Hippocampal formation (tissue), 2 donors: ENCODE measurements at places on chromosomes 4 and X.

GRCh38 chr4:23213198-23213597 lies 520.5 kb downstream of the GBA3 start:
- no peak for DNase-seq

GRCh38 chrX:109934434-109934833 lies 68.5 kb upstream of the TMEM164 start:
- no peak for DNase-seq

- no peak for DNase-seq
These were observed 280.3 kb downstream of the SPRY1 start for GRCh38 chr4:123676890-123677229.

GRCh38 chr4:53813998-53814397 lies 222.7 kb upstream of the LNX1 start:
- no peak for DNase-seq

GRCh38 chr4:76309939-76310550 lies 3.5 kb downstream of the STBD1 start:
- DNase-seq: no peak

- DNase-seq: no peak
These were observed 108.4 kb downstream of the GUCY2F start for GRCh38 chrX:109373468-109373867.

GRCh38 chrX:964831-965416 lies 247.5 kb downstream of the CRLF2 start:
- DNase-seq: no peak

DNA sequence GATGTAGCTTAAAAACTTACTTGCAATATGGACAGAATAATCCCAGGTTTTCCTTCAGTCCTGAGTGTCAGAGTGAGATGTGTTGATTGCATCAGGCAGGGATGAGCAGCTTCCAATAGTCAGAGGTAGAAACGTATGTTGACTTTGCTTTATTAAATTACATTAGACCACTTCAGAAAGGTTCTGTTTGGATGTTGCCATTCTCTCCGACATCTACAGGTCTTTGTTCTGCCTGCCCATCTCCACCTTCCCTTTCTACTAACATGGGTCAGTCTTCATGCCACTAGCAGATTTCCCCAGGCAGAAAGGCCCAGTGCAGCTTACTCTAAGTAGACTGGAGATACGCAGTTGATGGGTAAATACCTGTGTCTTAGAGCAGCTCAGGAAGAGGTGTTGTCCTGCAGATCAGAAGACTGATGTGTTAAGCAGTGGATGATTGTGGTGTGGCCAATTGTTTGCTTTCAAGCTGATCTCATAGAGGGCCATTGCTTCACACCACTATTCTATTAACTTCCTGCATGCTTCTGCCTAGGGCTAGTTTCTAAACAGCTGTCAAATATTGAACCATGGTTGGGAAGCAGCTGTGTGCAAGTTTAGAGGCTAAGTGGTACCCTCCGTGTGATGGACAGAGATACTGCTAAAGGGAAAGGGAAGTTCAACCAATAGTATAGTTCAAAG lies 1.8 kb downstream of the FRMPD4 start:
- DNase-seq: no peak

- DNase-seq: no peak
These were observed 8.9 kb upstream of the SMIM43 start for GRCh38 chr4:121773883-121774282.

DNA sequence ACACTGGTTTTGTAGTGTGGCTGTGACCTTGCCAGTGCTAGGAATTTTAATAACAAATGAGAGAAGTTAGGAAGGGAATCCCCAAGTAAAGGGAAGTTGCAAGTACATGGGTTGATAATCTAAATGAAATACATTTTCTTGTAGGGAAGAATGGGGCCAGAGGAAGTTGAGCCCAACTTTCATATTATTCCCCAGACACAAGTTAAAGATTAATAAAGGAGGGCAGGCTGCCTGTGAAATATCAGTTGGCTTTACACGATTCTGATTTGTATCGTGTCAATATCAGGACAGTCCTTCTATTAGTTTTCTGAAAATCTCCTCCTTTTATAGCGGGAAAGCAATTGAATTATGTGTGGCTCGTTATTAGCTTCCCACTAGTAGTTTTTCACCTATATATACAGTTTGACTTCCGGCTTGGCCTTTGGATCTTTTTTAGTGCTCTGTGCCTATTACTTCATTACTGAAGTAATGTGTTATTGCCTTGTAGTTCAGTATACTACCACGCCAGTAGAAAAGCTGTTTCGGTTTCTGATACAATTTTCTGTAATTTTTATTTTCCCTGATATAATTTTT lies 1.7 kb downstream of the PDLIM5 start:
- no peak for DNase-seq

DNA sequence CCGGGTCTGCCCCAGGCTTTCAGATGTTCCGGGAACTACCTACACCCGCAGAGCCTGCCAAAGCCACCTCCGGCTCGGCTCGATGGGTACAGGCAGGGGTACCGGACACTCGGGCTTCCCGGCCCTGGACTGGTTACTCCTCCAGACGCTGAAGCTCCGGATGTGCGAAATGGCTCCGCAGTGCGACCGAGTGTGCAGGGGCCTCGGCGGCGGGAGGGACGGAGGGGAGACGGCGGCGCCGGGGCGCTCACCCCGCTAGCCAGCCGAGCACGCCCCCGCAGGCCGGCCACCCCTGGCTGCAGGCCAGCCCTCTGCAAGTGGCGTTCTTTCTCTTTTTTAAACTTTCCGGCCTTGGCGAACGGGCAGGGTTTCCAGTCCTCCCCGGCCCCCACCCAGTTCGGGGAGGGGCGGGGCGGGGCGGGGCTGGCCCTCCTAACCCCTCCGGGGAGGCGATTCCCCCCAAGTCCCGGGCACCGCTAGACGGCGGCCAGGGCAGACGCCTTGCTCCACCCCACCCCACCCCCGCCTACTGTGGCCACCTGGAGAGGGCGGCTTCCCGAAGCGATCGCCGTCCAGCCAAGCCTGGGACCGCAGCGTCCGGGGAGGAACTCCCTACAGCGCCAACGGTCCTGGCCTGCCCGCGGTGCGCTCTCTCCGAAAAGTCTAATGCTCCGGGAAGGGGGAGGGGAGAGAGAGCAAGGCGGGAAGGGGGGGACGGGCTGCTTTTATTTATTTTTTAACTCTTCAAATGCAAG lies 7.5 kb downstream of the BCOR start:
- no peak for DNase-seq

DNA sequence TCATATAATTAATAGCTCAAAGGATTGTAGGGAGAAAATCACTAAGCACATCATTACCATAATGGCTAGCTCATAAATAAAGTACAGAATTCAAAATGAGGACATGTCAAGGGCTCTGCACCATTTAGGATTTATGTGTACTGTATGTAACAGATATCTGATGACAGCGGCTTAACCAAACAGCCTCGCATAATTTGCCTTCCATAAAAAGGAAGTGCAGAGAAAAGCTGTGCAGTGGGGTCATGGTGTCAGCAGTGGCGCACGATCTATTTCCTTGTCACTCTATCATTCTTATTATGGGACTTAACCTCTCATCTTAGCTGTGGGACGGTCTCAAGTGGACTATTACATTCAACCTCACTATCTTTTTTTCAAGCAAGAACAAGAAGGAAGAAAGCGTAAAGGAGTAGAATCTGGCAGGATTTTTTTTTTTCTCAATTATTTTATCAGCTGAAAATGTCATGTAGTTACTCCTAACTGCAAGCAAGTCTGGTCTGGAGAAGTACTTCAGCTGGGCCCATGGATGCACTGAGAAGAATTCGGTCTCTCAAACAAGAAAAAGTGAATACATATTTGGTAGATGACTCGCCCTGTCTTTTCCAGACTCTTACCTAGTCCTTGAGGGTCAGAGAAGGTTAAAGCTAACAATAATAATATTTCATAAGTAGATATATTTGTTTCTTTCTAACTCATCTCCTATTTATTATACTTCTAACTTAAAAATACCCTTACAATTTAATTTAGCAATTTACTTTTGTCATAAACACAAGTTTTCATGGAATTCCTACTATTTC lies 94.6 kb downstream of the COX18 start:
- DNase-seq: no peak

DNA sequence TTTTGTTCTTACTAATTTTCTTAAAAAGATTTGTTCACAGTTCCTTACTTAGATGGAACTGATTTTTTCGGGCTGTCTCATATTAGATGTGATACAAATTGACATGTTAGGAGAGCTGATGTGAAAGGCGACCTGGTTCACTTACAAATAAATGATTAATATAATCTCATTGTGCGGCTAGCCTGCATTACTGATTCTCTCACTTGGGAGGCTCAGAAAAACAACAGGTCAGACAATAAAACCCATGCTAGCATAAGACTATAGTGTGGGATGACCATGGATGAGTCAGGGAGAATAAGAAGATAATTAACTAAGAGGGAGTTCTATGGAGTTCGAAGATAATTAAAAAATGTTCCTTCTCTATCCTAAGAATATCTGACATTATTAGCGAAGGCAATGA lies 40.8 kb downstream of the RTL9 start:
- no peak for DNase-seq

DNA sequence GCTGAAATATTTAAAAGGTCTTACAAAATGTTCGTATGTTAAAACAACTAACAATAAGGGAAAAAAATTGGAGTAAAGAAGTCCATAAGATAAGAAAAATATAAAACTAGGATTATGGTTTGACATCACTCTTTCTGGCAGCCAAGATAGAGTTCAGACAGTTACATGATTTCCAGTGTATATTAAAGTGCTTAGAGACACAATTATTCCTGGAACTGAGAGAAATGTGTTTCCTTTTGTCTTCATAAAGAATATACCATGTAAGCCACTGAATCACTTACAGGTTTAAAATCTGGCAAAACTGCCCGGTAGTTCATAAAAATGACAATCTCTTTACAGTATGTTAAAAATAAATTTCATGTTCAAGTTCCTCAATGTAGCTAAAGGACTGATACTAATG lies 538.7 kb upstream of the ATOH1 start:
- no peak for DNase-seq

DNA sequence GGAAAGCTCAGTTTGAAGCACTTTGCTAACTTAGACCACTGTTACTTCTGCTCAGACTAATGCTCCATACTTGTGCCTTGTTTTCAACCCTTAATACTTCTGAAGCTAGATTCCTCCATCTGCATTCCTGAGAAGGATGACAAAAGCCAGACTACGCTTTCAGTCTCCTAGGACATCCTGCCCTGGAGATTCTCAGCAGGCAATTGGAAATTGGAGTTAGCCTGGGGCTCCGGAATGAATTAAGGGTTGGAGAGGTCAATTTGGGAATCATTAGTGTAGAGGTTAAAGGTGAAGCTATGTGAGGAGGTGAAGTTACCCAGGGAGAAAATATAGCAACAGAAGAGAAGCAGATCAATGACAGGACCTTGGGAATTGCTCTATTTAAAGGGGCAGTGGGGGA lies 215.9 kb upstream of the MBNL3 start:
- DNase-seq: no peak

- DNase-seq: no peak
These were observed 298.5 kb upstream of the AADAT start for GRCh38 chr4:170388255-170388654.

GRCh38 chr4:8329560-8329858 lies 60.0 kb downstream of the HTRA3 start:
- no peak for DNase-seq

DNA sequence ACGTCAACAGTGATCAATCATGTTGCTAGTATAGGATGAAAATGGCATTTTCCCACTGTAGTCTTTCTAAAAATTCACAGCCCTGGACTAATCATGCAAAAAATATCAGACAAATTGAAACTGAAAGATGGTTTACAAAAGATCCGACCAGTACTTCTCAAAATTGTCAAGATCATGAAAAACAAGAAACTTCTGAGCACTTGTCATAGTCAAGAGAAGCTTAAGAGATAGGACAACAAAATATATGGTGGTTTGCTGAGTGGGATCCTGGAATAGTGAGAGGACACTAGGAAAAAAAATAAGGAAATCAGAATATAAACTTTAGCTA lies 101.1 kb downstream of the NAA11 start:
- no peak for DNase-seq

DNA sequence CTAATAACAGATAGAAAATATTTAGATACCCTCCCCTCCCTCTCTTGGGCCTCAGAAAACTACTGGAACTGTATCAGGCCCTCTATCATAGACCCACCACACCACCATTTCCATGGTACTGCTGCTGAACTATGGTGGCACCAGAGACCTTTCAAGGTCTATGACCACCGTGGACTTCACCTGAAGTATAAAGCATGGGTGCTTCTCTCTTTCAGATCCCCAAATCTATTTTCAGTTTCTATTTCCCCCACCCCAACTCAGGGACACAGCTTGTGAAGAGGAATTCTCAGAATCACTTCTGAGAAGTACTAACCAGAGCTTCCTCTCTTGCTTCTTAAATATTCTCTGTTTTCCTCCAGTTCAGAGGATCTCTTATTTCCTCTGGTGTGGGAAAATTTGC lies 840.8 kb upstream of the HTR2C start:
- DNase-seq: no peak

DNA sequence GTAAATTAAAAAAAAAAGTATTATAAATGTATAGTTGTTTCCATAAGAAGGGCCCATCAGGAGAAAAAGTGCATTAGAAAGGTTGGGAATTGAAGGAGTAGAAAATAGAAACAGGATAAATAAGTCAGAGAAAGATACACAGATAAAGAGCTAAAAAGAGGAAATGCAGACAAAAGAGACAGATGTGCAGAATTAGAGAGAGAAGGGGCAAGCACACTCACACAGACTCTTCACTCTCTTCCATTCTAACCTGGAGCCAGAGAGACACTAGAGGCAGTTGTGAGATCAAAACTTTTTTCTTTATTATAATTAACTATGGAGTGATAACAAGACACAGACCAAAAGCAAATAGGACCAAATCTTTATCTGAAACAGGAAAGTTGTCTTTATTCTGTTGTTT lies 134.1 kb downstream of the CEP135 start:
- no peak for DNase-seq

GRCh38 chrX:148540671-148541583 lies 40.5 kb downstream of the AFF2 start:
- no peak for DNase-seq

DNA sequence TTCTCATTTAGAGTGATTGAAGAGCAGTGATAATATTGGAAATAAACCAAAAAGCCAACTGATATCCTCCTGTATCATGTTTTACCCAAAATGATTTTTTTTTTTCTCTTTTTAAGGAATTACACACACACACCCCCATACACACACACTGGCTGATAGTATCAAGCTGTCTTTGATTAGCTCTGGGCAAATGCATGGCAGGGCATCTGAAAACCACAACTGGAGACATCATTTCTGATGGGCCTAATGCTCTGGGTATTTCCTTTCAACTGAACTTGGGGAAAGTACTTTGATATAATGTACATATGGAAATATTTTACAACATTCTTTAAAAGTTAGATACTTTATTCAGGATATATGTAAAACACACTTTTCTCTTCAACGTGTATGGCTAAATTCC lies 14.2 kb upstream of the OSTC start:
- DNase-seq: no peak

DNA sequence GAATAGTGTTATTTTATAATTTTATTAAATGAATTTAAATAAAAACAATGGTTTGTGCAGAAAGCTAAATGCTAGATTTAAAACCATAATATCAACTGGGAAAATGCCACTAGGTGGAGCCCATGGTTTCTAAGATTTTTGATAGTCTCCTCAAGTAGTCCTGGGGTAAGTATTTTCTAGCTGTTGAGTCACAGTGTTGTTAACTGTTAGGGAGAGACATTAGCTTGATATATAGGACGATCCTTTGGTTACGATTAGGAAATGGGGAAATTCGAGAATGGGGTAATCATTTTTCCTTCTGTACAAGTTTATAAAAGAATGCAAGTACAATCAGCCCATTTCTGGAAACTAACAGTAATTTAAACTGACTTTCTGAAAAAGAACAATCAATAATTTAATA lies 378.4 kb downstream of the ANKRD50 start:
- DNase-seq: no peak

GRCh38 chr4:42643685-42644084 lies 13.2 kb downstream of the ATP8A1 start:
- DNase-seq: no peak

GRCh38 chr4:104531390-104531789 lies 36.7 kb upstream of the CXXC4 start:
- no peak for DNase-seq
